ENCODE measurements at places on chromosomes 12 and 14.

- DNase-seq: peak; percentile 51
These were observed 9.4 kb downstream of the GCH1 start for GRCh38 chr14:54893151-54893760.

DNA sequence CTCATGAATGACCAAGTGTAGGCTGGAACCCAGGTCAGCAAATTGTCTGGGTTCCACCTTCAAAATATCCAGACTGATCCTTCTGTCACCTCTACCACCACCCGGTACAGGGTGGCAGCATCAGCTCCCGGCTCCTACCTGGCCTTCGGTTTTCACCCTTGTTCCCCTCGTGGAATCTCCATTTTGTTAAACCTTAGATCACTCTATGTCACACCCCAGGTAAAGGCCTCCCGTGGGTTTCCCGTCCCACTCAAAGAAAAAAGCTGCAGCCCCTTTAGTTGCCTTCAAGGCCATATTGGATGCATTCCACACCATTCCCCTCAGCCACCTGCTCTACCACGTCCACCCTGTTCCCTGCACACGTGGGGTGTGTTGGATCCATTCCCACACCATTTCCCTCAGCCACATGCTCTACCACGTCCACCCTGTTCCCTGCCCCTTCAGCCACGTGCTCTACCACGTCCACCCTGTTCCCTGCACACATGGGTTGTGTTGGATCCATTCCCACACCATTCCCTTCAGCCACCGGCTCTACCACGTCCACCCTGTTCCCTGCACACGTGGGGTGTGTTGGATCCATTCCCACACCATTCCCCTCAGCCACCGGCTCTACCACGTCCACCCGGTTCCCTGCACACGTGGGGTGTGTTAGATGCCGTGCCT is 23.8 kb downstream of the SLC6A13 start:
- no peak for DNase-seq

DNA sequence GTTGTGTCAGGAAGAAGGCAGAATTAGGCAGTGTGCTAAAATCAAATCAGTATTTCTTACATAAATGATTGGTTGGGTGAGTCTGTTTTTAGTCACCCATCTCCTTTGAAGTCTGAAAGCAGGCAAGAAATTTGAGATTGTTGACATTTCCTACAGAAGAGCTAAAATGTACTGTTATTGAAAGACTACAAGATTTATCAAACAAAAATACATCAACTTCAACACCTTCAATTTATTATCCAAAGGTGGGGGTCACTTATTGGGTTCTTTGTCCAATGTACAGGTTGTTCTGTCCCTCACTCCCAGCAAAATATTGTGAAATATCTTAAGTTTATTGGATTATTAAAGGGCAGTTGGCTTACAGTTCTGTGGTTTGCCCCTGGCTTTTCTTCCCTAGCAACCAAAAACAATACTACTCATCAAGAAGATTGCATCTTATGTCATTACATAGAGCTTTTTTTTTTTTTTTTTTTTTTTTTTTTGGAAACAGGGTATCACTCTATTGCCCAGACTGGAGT is 20.6 kb upstream of the PKP2 start:
- DNase-seq: no peak

DNA sequence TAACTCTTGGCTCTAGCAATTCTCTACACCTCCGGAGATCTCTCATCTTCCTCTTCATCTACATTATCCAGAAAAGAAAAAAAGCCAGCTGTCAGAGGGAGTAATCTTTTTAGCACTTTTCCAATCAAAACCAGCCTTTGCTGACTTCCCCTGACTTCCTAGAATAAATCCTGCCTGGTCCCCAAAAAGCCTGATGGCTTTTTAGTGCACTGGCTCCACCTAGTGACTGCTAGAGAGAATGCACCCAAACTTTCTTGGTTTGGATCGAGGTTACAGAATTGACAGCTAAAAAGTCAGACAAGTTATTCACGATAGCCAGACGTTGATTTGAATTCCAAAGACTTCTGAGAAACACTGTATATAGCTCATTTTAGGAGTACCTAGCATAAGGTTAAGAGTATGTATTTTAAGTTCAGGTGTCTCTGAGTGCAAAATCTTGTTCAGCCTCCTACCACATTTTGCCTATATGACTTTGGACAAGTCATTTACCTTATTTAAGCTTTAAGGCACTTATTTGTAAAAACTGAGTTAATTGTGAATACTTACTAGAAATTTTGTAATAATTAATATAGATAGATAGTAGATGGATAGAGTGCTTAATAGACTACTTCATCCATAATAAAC is 185.7 kb upstream of the GRIN2B start:
- peak; percentile 47 for DNase-seq

DNA sequence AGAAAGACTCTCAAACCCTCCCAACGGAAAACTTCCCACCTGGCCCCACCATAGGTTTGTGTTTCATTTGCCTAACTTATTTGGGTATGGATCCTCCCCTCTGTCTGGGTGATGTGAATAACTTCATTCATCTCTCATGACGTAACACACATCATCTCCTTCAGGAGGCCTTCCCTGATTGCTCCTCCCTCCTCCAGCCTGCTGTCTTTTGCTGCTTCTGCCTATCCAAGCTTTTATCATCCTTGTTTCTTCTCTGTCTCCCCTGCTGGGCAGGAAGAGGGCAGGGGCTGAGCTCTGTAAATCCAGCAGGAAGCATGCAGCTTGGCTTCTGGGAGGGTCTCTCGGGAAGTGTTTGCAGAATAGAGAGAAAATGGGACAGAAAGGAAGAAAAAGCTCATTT is 766.0 kb upstream of the TBX3 start:
- no peak for DNase-seq

DNA sequence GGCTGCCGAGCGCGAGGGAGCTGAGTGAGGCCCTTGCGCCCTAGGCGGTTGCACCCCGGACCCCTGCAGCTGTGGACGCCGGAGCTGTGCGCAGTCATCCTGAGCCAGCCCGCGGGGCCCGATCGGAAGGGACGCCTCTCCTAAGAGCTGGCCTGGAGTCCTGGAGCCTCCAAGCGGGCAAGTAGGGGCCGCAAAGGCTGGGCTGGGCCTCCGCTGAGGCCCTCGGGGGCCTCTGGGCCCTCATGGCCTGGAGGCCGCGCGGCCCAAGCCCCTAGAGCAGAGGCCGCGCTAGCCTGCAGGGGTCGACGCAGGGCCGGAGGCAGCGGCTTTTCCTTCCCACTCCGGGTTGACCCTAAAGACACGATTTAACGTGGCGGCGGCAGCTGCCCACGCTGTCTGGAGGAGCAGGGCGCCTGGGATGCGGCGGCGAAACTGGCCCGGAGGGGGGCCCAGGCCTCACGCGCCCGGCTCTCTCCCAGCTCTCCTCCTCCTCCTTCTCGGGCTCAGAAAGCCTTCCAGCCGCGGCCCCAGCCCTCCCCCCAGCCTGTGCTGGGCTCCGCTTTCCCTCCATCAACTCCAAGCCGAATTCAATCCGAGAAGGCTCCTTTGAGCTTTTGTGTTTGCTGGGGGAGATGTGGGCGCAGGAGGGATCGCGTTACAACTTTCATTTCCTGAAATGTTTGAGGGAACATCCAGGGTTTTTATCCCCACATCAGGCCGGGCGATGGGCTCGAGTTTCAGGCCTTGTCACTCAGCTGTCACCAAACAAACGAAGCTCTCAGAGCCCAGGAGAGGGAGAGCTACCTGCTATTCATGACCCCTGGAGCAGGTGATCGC is 11.6 kb downstream of the SIX1 start:
- no peak for DNase-seq

DNA sequence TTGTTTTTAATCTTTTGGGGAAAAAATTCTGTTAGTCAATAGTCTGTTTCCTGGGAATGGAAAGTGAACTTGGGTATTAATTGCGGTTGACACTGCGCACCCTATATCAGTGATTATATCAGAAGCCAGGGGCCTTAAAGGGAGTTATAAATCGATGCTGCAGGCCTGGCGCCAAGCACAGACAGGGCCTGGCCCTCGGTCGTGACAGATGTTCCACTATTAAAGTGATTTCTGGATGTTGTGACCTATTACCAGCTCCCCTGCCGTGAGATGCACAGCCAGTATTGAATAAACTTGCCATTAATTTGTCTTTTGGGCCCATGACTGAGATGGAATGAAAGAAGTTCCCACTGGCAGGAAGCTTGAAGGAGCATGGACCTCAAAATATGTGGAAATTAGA is 45.1 kb upstream of the KITLG start:
- DNase-seq: no peak

- DNase-seq: peak; percentile 17
These were observed 169.9 kb downstream of the KIF21A start for GRCh38 chr12:39272871-39273655.

- DNase-seq: peak; percentile 53
These were observed 216.2 kb downstream of the DUSP6 start for GRCh38 chr12:89135976-89136634.

GRCh38 chr12:127060310-127060847 is 1206.6 kb upstream of the TMEM132C start:
- no peak for DNase-seq

DNA sequence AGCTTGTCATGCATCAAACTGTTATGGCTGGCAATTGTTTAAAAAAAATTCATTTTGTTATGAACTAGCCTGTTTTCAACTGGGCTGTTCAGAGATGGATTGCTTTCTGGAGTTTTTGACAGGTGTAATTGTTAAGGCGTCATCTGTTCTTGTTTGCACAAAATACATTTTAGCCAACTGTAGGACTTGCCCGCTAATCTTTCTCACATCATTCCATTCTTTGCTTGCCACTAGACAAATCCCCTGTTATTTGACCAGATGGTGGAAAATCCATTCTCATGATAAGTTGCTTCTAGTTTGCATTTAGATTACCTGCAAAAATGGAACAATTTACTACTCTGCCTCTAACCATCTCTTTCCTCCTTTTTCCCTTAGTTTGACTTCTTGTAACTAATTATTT is 114.3 kb downstream of the NPAS3 start:
- no peak for DNase-seq

DNA sequence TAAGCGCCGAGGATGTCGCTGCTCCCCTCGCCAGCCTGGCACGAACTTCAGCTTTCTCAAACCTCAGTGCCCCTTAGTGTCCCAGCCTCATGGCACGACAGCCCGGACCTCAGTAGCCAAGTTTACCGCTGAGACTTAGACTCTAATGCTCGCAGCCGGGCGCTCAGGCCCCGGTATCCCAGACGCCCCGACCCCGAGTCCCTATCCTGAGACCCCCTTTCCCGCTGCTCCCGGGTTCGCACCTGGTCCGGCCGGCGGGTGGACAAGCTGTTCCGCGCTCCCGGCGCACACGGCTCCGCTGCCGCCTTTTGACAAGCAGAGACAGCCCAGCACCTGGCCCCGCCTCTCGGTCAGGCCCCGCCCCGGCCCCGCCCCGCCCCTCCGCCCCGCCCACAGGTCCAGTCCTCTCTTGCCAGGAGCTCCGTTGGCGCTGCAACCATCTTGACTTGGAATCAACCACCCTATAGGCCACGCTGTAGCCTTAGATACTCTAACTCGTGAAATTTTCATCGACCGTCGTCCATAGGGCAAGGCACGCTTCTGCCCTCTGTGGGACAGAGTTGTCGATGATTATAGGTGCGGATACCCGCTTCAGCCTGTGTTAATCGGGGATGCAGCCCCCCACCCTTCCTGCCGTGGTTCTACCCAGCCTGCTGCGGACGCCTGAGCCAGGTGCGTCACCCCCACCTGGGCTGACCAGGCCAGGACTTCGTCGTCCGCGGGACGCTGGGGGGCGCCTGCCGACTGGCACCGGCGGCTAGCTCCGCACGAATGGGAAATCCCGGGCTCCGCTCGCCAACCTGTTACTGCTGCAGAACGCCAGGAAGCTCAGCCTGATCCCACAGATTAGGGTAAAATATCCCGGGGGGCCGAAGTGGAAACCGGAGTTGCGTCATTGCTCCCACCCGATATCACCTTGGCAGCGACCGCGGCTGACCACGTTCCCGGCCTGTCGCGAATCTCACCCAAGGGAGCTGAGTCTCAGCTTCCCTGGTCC is at the start of gene VDR:
Gene VDR, minus strand, starts transcription at position 282 of the 997 bp plus-strand sequence. CDS start 25,881 bp downstream, outside the sequence.
- peak; percentile 74 for DNase-seq

- peak; percentile 95 for DNase-seq
These were observed 43.4 kb upstream of the CFAP54 start for GRCh38 chr12:96445691-96446583.

GRCh38 chr12:116709768-116710167 is 28.1 kb downstream of the SPRING1 start:
- DNase-seq: no peak

GRCh38 chr12:129540249-129540648 is 363.6 kb downstream of the TMEM132D start:
- no peak for DNase-seq

- DNase-seq: no peak
These were observed 11.2 kb upstream of the AK7 start for GRCh38 chr14:96380735-96381134.

DNA sequence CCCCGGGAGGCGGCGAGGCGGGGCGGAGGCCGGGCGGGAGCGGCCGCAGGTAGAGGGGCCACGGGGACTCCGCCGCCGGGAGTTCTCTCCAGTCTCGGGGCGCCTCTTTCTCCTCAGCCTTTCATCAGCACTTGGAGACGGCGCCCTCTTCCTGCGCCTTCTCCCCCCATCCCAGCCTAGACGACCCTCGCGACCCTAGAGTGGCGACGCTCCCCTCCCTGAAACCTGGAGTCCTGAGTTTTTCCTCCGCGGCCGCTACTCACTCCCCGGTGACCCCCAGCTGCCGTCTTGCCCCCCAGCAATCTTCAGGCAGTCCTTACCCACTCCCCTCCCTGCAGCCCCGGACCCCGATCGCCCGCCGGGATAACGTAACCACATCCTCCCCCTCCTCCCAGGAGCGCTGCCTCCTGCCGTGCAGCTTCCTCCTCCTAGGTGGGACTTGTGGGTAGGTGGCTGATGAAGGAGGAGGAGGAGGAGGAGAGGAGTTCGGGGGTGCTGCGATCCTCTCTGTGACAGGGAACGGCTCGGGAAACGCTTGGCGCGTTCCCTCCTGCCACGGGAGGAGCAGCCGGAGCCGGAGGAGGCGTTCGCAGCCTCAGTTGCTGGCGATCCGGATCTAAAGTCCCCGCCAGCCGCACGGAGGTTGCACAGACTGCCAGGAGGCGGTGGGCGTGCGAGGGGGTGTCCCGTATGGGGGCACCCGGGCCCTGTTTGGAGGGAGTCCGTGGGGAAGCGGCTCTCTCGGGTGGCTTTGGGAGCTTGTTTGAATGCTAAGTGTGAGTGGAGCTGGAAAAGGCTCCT is 891 bp downstream of the PLEKHA5 start:
- no peak for DNase-seq

GRCh38 chr14:30559638-30560091 is 707 bp downstream of the G2E3 start:
- DNase-seq: peak; percentile 20

DNA sequence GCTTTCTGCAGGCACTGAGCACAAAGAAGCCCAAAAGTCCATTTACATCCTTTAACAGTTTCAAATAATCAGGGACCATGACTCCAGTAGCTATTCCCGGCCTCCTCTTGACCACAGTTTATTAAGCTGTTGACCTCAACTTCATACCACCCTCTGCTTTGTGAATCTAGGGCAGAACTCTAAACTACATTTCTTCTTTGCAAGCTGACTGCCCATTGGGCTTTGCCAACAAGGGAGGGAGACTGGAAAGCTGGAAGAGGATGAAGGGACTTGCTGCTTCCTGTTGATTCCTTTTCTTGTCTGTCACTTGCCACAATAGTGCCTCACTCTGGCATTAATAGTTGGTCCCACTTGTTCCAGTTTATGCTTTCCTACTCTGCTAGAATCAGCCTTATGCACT is 2.7 kb downstream of the CGRRF1 start:
- DNase-seq: no peak

All from HFFc6 (cell line).